ENCODE measurements at places on chromosomes 7 and 10. TPM values are rescaled to one million over a fixed set of nuclear protein-coding genes. Genes with fewer than 3 reads are reported as not detected.

- H3K4me1 ChIP-seq, result peaks cover 20% of the 10 kb centered on the region
- no peak for DNase-seq
- peaks cover 8% of the 10 kb centered on the region for H3K27me3 ChIP-seq
- H3K4me3 ChIP-seq, result no peak overlapping the region
- no peak overlapping the region for H3K27ac ChIP-seq
Measured at GRCh38 chr10:132002004-132002403, 20.3 kb upstream of the BNIP3 start.

DNA sequence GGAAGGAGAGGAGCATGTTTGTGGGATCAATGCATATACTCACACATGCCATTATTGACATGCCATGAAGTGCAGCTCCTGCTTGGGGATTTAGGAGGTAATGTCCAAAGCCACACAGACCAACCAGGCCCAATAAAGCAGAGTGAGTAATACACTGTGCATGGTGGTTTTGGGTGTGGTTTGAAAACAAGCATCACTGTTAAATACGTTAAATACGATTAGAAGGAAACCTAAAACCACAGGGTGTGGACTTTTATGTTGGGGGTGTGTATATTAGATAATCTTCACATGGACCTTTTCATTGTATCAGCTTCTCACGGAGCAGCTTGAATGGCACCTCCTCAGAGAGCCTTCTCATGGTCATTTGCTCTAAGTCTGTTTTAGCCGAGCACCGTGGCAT lies 10.4 kb upstream of the EIF3A start:
- H3K36me3 ChIP-seq, result no peaks in the 10 kb centered on the region
- H3K27me3 ChIP-seq, result no peaks in the 10 kb centered on the region
- peaks cover 9% of the 10 kb centered on the region for H3K4me1 ChIP-seq

DNA sequence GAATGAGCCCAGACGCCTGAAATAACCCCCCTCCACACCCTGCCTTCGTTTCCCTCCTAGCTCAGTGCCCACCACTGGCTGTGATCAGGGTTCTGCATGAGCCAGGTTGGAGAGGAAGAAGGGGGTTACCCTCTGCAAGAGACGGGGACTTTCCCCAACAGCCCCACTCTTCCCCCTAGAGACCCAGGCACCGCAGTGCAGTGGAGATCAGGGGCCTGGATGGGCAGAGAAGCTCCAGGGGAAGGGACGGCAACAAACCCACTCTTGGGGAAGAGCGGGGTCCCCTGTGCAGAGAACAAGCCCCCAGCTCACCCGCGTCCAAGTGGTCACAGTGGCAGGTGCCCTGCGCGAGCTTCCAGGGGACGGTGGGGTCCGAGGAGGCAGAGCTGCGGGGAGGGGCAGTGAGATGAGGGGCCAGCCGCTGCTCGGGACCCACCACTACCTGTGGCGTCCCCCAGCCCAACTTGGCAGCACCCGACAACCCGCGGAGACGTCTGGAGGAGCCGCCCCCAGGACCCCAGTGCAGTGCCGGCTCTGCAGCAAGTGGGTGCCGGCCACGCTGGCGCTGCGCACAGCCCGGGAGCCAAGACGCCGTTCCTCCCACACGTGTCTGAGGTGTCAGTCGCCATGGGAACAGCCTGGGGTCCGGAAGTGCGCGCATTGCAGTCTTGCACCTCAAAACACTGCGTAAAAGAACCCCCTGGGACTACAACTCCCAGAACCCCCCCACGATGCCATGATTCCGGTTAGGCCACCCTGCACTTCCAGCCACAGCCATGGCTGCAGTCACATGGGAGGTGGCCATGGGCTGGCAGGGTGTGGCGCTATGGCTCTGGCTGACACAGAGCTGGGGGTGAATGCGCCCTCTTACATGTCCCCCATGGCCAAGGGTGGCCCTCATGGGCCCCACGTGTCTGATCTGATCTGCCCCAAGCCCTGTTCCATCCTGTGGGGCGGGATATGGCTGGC lies 45.8 kb upstream of the WIPI2 start:
- no peak for DNase-seq
- H3K36me3 ChIP-seq, result no peaks in the 10 kb centered on the region
- H3K4me1 ChIP-seq, result no peaks in the 10 kb centered on the region
- peaks cover 2% of the 10 kb centered on the region for H3K27me3 ChIP-seq

The PCLO gene
- 5.1 TPM for total RNA-seq

Data from endothelial cell (in vitro differentiated cells).